A172 (cell line): ENCODE measurements at places on chromosomes 6 and 20.

DNA sequence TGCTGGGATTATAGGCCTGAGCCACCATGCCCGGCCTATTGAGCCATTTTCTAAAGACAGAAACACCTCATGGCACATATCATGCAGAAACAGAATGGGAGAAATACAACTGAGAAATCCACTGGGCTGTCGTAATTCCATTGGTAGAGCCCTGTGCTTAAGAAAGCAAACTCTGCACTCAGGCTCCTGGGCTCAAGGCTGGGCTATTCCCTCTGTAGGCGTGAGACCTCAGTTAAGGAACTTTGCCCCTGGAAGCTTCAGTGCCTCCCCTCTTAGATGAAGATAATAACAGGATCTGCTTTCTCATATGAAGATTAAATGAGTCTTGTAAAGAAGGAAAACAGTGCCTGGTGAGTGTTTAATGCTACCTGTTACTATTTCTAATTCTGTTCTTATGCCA lies 120.3 kb downstream of the PXDC1 start:
- no peak for DNase-seq

DNA sequence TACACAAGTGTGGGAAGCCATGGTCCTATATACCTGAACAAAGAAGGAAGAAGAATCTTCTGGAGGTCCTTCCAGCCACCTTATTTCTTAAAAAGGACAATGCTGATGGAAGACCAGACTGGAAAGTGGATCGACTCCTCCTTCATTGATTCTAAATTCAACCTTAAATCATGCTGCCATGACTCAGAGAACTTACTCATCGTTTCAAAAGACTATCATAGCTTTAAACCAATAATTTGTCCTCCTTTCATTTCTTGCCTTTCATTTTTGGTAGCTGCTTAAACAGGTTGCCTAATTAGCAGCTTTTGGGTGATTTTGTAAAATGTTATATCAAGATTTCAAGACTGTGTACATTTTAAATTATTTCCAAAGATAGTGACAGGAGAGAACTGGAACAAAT lies 60.8 kb downstream of the RTN4IP1 start:
- DNase-seq = no peak

- DNase-seq = no peak
These were observed 75.3 kb upstream of the CCN6 start for GRCh38 chr6:111978532-111979149.

- DNase-seq = no peak
These were observed 71.0 kb upstream of the MRAP2 start for GRCh38 chr6:83962582-83962981.

GRCh38 chr6:36679043-36679833 lies 724 bp downstream of the CDKN1A start:
- peak; percentile 73 for DNase-seq

GRCh38 chr20:9398882-9399281 lies 115.5 kb upstream of the LAMP5 start:
- DNase-seq = no peak

DNA sequence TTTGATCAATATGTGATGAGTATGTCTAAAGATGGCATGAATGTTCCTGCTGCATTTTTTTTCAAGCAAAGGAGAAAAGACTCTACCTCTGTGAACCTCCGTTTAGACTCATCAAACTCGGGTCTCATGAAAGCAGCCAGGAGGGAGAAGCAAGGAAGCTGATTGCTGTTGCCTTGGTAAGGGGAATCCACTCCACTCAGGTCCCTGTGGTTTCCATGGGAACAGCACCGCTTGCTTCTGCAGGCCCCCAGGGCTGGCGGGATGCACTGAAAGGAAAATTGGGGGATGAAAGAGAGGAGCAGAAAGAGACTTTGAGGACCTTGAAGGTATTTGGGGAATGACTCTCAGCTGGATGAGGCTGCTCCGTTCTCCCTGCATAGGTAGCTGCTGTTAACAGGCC lies 249.6 kb upstream of the RIN2 start:
- no peak for DNase-seq

- no peak for DNase-seq
These were observed 166.4 kb downstream of the NFATC2 start for GRCh38 chr20:51376111-51376510.

GRCh38 chr6:111849298-111849697 lies 24.0 kb downstream of the FYN start:
- DNase-seq = no peak

GRCh38 chr6:153814136-153814535 lies 224.9 kb upstream of the OPRM1 start:
- DNase-seq = no peak

DNA sequence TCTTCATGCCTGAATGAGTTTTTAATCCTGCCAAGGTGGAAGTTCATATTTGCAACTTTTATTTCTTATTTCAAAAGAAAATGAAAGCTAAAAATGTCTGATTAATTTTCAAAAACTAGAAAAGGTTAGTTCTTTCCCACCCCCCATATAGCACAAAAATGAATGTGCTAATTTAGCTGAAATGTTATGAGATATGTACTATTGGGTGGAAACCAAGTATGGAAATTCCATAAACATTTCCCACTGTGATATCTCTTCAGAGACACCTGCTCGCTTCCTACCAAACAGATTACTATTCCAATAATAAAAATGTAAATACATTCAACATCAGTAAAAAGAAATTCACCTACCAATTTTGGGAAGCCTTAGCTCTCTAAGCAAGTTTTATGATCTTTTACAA lies 678.6 kb upstream of the ID4 start:
- no peak for DNase-seq

DNA sequence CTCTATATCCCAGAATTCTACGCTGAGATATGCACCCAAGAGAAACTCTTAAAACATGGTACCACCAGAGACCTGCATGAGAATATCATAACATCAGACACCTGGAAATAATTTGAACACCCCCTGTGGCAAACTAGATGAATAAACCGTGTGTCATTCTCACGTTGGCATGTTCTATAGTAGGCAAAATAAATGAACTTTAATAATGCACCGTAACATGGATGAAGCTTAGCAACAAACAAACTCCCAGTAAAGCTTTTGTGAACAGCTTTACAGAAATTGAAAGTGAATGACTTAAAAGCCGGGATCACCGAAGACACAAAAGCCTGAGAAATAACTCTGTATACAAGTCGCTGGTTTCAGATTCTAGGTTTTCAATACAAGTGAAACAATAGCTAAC lies 1166.8 kb upstream of the CITED2 start:
- DNase-seq = peak; percentile 46

GRCh38 chr20:34579191-34579978 lies 20.9 kb downstream of the MAP1LC3A start:
- DNase-seq = peak; percentile 85

GRCh38 chr6:153412519-153412918 lies 281.4 kb upstream of the RGS17 start:
- no peak for DNase-seq
